ENCODE measurements at places on chromosomes 1 and 21.
A peak's percentile ranks its signal among the peaks of the same experiment; 100 is the strongest.

DNA sequence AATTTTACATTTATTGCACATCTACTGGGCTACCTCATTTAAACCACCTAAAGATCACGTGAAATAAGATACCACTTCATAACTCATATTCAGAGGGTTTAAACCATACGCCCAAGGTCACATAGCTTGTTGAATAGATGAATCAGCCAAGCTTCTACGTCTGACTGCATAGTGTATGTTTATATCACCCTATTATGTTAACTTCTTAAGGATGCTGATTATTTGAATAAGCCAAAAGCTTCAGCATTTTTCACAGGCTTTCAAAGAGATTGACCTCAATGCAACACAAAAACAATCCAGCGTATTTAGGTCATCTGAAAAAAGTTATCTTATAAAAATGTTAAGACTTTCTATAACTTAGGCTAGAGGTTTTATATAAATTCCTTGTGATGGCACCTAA lies 373.8 kb downstream of the TGFB2 start:
- DNase-seq, result no peak

DNA sequence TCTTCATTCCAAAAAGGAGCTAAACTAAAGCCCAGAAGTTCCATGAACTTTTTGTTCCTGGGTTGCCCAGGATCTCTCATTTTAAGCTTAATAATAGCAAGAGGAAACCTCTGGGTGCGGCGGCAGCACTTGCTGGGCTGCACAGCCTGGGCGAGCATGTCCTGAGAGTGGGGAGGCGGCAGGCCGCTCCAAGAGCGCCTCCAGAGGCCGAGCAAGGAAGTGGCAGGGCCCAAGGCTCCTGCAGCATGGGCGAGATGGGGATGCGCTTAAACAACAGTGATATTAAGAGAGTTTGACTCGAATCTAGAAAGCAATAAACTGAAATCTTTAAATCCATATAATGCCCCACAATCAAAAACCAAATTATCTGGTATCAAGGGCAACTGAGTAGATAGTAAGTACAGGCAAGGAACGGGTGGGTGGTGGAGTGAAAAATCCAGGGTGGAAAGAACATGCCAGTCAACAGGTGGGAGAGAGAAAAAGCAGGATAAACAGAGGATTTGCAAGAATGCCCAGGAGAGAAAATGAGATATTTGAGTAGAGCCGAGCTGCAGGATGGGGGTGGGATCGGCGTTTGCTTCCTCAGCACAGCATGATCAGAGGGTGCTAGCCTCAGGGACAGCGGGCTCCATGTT lies 14.1 kb upstream of the TNR start:
- peak; percentile 35 for DNase-seq

- peak; percentile 71 for DNase-seq
These were observed at the start of gene GLUL for GRCh38 chr1:182391362-182392049. Gene GLUL, minus strand, starts transcription at chr1:182391790. Its CDS starts 3,053 bp downstream, at chr1:182388737.

DNA sequence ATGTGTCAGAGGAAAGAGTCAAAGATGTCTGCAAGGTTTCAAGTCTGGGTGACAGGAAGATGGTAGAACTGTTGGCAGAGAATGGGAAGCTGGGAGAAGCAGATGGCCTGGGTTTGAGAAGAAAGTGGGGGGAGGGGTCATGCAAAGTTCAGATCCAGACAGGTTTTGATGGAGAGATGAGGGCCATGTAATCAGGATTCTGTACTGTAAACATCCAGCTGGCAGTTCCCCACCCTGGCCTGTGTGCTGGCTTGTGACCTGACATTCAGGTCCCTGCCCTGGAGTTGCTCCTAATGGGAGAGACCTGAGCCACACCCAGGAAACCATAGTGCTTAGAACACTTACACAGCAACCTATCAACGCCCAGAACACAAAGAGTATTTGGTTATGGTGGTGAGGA lies 15.6 kb upstream of the ETV3 start:
- DNase-seq, result no peak

DNA sequence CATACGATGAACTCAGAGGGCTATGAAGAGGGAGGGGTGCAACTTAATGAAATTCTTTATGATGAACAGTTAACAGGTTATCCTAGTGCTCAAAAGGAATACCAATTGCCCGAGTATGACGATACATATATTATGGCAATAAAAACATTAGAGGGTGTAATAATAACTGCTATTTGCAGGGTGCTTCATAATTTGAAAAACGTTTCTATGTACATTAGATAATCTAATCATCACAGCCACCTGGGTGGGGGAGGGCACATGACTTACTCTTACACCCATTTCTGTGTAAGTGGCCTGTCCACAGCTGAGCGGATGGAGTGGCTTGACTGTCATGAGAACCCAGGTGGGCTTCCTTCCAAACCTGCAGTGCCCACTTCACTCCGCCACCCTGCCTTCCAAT lies 46.3 kb downstream of the TIAM1 start:
- DNase-seq, result no peak

- DNase-seq, result no peak
These were observed 1582.2 kb downstream of the MRPL39 start for GRCh38 chr21:24025101-24025500.

GRCh38 chr1:47962750-47963492 lies 34.3 kb downstream of the TRABD2B start:
- no peak for DNase-seq

- DNase-seq, result no peak
These were observed 38.9 kb upstream of the IVNS1ABP start for GRCh38 chr1:185355947-185356346.

DNA sequence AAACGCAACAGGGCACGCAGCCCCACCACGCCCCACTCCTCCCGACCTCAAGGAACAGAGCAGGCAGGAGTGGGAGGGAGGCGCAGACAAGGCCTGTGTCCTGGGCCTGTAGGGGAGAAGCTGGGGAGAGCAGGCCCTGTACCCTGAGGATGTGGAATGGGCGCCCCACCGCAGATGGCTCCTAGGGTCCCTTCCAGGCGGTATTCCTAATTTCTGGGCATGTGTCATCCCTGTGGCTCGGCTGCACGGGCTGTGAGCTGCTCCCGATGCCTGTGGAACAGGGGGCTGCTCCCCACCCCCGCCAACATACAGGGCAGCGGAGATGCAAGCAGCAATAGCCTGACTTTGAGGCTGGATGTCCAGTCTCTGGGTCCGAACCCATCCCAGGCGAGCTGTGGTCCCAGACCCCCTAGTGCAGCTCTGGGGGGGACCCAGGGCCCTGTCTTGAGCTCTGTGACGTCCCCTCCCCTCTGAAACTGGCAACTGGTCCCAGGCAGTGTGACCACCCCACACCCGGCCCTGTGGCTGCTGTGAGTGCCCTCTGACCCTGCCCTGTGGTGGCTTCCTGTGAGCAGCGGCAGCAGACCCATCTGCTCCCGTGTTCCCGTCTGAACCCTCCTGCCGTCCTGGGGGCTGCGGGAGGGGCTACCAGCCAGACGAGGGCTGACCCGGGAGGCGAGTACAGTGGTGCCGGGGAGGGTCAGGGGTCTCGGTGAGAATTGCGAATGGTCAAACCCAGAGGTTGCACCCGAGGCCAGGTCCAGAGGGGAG lies 13.9 kb upstream of the COL6A2 start:
- DNase-seq, result no peak

- no peak for DNase-seq
These were observed 553.8 kb upstream of the CAMK1G start for GRCh38 chr1:209029737-209030136.

- DNase-seq, result no peak
These were observed 6.2 kb downstream of the E2F2 start for GRCh38 chr1:23524716-23525401.

GRCh38 chr1:82452096-82452495 lies 651.4 kb downstream of the ADGRL2 start:
- DNase-seq, result no peak

DNA sequence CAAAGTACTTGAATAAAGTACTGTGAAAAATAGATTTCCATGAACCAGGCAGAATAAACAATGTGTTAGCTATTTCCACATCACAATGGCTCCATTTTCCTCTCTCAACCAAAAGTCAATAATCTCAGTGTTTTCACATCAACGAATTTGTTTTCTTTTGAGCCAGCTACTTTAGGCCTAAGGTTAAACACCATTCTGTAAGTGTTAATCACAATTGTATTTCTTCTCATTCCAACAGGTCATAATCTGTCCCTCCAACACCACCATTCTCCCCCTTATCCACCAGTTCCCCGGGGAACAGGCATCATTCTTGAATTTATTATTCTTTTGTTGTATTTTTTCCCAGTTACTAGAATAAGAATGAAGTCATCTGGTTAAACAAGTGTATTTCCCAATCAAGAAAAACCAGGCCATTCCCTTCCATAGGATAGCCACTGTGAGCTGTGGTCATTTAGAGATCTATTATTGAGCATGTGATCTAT lies 66.2 kb upstream of the PALMD start:
- no peak for DNase-seq

DNA sequence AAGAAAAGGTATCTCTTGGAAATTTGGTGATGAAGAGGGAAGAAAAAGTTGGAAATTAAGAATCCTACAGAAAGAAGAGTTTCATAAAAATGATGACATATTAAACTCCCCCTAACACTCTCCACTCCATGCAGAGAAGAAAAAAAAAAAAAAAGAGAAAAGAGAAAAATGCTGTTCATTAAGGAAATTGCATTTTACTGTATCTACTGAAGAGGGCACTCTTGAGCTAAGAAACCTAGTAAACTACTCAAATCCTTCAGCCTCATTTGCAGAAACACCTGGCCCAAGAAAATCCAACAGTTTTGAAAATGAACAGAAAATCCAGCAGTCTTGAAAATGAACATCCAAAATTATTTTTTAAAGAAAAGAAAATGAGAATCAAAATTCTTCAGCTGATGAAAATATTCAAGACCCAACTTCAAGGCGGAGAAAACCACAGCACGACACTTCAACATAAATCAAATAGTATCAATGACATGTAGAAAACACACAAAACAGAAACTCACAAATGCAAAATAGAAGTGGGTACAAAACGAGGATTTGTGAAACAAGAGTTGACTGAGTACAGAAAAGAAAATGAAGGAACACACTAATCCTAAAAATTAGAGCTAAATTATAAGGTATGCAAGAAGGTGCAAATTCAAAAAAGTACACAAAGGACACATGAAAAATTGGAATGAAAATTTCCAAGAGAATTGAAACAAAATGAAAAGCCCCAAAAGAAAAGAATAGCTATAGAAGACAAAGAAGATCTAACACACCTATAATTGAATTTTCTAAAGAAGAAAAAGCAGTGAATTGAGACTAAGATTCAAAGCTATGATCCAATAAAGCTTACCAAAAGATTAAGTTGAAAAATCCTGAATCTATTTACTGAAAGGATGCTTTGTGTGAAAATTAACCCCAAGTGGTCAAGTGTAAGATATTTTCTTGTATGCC lies 73.2 kb upstream of the DNAJC6 start:
- no peak for DNase-seq

DNA sequence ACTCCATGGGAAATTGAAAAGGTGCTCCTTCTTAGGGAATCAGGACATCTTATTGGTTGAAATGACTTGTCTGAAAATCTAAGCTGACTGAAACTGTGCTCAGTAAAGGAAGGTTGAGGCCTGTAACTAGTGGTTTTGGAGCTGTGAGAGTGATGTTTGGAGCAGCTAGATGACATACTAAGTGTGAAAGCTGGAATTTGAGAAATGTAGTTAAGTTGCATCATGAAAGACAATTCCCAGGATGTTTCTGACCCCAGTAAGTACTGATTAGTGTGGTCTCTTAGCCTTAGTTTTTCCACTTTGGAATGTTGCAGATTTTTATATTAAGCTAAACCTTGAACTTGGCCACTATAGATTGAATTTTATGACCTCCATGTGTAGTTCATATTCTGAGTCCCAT lies 154.9 kb downstream of the PAPPA2 start:
- DNase-seq, result no peak

DNA sequence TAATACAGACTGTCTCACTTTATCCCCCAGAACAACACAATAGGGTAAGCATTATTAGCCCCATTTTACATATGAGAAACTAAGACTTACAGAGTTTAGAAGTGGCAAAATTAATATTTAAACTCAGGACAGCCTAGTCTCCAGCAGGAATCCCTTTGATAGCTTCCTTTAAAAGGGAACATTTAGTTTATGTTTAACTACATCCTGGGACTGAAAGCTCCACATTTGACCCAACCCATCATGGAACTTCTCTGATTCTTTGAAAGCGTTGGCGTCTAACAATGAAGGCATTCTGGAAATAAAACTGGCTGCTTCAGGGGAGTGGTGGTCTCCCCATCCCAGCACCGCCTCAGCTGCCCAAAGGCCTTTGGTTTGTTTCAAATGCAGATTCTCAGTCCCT lies 250.6 kb upstream of the NFIA start:
- DNase-seq, result no peak

- DNase-seq, result no peak
These were observed 499.8 kb downstream of the KIF26B start for GRCh38 chr1:245654460-245655050.

GRCh38 chr1:43668956-43669355 lies 19.0 kb downstream of the KDM4A start:
- DNase-seq, result no peak

- DNase-seq, result no peak
These were observed 26.3 kb downstream of the SLC37A1 start for GRCh38 chr21:42539931-42540343.

GRCh38 chr1:208829595-208829994 lies 585.4 kb upstream of the PLXNA2 start:
- DNase-seq, result no peak

- no peak for DNase-seq
These were observed 110.4 kb upstream of the IPO9 start for GRCh38 chr1:201718346-201719202.

DNA sequence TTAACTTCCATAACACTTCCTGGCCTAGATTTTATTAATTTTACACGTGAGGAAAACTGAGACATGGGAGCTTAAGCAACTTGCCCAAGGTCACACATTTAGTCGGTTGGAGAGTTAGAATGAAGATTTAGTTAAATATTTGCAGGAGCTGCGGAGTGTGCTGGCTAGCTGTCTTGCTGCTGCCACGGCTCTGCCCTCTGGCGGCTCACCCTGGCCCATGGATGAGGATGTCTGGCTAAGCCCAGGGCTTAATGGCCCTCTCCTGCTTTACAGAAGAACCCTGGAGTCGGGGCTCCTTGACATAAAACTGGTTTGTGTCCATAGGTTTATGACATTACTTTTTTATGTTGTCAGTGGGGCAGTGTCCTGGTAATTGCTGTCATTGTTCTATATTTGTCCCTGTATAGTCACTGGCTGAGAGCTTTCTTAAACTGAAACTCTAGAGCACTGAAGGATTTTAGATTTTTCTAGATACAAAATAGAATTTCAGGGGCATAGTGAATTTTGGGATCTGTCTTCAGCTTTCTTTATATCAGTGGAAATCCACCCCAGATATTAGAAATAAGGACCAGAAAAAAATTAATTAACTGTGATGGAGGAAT lies 88.9 kb upstream of the WLS start:
- no peak for DNase-seq

DNA sequence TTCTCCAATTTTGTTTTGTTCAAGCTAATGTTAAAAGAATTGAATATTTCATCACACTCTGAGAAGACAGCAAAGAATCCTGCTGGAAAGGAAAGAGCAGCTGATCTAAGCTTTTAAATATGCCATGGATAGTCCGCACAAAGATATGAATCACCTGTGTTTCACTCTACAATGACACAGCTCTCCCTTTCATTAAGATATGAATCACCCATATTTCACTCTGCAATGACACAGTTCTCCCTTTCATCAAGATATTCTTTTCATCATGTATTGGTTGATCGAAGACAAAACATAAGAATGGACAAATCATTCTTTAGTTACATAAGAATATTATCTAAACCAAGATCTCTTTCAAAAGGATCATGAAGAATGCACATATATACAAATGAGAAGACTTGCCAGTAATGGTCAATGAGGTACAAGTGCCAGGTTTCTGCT lies 367.3 kb downstream of the SMYD3 start:
- no peak for DNase-seq

- DNase-seq, result no peak
These were observed 125.1 kb upstream of the COL6A1 start for GRCh38 chr21:45856442-45856841.
